ENCODE measurements at places on chromosomes 7 and 10.

GRCh38 chr7:119472408-119473038 lies 800.5 kb upstream of the KCND2 start:
- no peak for DNase-seq

DNA sequence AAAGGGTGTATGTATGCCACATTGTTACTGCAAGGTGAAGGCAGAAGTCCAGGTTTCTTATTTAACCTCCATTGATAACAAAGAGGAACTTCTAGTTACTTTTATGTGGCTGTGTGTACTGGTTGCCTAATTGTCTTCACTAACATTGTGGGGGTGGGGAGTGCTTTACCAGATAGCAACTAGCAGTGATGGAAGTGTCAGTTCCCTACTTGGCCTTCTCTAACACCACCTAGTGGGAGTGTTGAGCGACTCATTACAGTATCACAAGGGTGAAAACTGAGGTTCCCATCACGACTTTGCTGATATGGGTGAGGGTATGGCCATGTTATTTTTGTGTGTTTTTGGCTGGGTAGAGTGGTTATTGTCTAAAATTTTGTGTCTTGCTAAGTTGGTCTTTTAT lies 274.4 kb downstream of the THSD7A start:
- DNase-seq: peak; percentile 11

DNA sequence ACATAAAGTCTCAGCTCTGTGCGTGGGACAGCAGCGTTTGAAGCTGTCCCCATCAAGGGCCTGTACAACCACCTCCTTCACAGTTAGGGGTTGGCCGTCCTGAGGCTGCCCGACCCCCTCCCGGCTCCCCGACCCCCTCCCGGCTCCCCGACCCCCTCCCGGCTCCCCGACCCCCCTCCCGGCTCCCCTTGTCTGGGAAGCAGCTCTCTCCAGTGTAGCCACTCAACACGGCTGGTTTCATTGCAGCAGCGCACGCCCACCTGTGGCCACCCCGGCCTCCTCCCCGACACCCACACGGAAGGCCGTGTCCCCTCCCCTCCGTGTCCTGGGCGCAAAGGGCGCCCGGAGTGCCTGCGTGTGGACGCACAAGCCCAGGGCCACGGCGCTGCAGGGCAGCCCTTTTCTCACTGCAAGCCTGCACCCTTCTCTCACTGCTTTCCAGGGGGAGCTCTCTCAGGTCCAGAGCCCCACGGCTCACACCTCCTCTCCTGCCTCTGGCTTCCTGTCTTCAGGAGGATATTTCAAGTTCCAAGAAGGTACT lies 20.9 kb upstream of the FAM20C start:
- no peak for DNase-seq

- no peak for DNase-seq
Measured at GRCh38 chr7:11591943-11592342, 240.1 kb downstream of the THSD7A start.

- DNase-seq: no peak
Measured at GRCh38 chr7:74470504-74470903, 16.8 kb downstream of the GTF2IRD1 start.

DNA sequence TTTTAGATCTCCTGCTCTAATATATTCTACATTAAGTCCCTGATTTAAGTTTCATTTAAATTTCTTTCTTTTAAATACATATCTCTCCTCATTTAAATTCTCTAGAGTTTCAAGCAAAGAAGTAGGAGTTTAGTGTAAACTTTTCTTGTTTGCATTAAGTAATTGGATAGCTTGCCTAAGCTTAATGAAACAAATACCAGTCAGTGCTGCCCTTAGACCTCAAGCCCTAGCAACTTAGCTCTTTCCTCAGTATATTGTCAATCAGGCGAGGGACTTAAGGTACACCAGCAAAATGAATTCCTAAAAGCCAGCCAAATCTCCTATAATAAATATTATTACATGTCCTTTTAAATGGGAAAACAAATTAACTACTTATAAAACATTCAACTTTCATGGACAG lies 101.5 kb downstream of the CHCHD3 start:
- DNase-seq: no peak

All from astrocyte of the hippocampus (primary cell).